ENCODE measurements at places on chromosomes 3 and 15.

DNA sequence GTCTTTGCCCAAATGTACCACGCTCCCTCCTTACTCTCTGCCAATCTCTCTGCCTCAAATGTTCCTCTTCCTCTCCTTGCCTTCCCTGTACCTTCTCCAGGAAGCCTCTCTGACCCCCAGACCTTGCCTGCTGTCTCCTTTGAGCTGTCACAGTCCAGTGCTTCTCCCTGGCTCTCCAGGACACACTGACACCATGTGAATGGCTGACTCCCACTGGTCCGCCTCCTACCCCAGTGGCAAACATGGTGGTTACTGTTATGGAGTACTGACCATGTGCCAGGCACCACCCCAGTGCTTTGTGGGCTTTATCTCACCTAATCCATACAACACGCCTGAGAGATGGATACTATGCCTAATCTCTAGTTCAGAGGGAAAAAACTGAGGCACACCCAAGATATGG is 141.9 kb downstream of the TPRA1 start:
- H3K4me1 ChIP-seq: no peaks in the 10 kb centered on the region
- no peak overlapping the region for H3K4me3 ChIP-seq
- peaks cover 79% of the 10 kb centered on the region for H3K27me3 ChIP-seq
- no peak overlapping the region for H3K27ac ChIP-seq
- no peak for DNase-seq
- no peaks in the 10 kb centered on the region for H3K36me3 ChIP-seq

GRCh38 chr15:51168700-51169099 is 74.0 kb upstream of the TNFAIP8L3 start:
- H3K4me1 ChIP-seq: no peaks in the 10 kb centered on the region
- H3K36me3 ChIP-seq: no peaks in the 10 kb centered on the region

- no peaks in the 10 kb centered on the region for H3K36me3 ChIP-seq
- H3K4me1 ChIP-seq: no peaks in the 10 kb centered on the region
- DNase-seq: no peak
- no peak overlapping the region for H3K27ac ChIP-seq
- H3K27me3 ChIP-seq: no peaks in the 10 kb centered on the region
Observed at GRCh38 chr3:127157171-127157828, 35.6 kb upstream of the PRR23E start.

GRCh38 chr3:11581237-11582190 is 62.2 kb downstream of the VGLL4 start:
- H3K36me3 ChIP-seq: peaks cover 11% of the 10 kb centered on the region
- H3K4me3 ChIP-seq: no peak overlapping the region
- no peak overlapping the region for H3K27ac ChIP-seq
- no peak for DNase-seq

- H3K4me1 ChIP-seq: peaks cover 56% of the 10 kb centered on the region
- no peak overlapping the region for H3K27ac ChIP-seq
- no peak overlapping the region for H3K4me3 ChIP-seq
- H3K36me3 ChIP-seq: peaks cover 15% of the 10 kb centered on the region
- DNase-seq: no peak
Observed at GRCh38 chr15:84731774-84732173, 15.8 kb upstream of the SEC11A start.

- H3K4me3 ChIP-seq: no peak overlapping the region
- DNase-seq: no peak
- no peak overlapping the region for H3K27ac ChIP-seq
Observed at GRCh38 chr3:141992512-141992911, 116.1 kb downstream of the ATP1B3 start.

- H3K4me3 ChIP-seq: no peak overlapping the region
- DNase-seq: no peak
- H3K4me1 ChIP-seq: no peaks in the 10 kb centered on the region
- H3K27me3 ChIP-seq: no peaks in the 10 kb centered on the region
- no peaks in the 10 kb centered on the region for H3K36me3 ChIP-seq
Observed at GRCh38 chr3:72123908-72124441, 339.0 kb upstream of the PROK2 start.

GRCh38 chr15:77224352-77224751 is 153.4 kb upstream of the TSPAN3 start:
- H3K27ac ChIP-seq: no peak overlapping the region
- DNase-seq: no peak
- no peaks in the 10 kb centered on the region for H3K27me3 ChIP-seq

GRCh38 chr3:12369598-12369997 is 80.7 kb downstream of the PPARG start:
- no peaks in the 10 kb centered on the region for H3K4me1 ChIP-seq
- no peak overlapping the region for H3K27ac ChIP-seq
- H3K36me3 ChIP-seq: no peaks in the 10 kb centered on the region
- peaks cover 39% of the 10 kb centered on the region for H3K27me3 ChIP-seq
- no peak overlapping the region for H3K4me3 ChIP-seq
- no peak for DNase-seq

- no peak overlapping the region for H3K4me3 ChIP-seq
- no peak for DNase-seq
- H3K27ac ChIP-seq: no peak overlapping the region
- H3K4me1 ChIP-seq: no peaks in the 10 kb centered on the region
- peaks cover 42% of the 10 kb centered on the region for H3K27me3 ChIP-seq
- peaks cover 3% of the 10 kb centered on the region for H3K36me3 ChIP-seq
Observed at GRCh38 chr3:151751161-151751560, 17.4 kb downstream of the AADACL2 start.

DNA sequence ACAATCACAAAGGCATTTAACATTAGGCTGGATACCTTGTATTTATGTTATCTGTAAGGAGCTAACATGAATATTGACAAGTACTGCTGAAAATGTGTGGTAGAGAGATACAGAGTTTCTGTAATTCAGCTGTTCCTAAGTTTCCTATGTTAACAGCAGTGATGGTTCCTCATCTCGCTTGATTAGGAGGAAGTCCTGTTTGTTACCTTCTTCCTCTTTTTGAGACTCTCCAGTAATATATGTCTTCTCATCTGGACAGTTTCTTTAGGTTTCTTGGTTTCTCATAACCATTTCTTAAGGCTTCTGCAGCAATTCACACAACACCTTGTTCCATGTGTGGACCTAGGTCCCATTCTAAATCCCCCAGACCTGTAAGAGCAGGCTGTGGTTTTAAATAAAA is 11.4 kb upstream of the PEX5L start:
- H3K4me3 ChIP-seq: no peak overlapping the region
- H3K27ac ChIP-seq: no peak overlapping the region
- peaks cover 2% of the 10 kb centered on the region for H3K36me3 ChIP-seq
- no peaks in the 10 kb centered on the region for H3K27me3 ChIP-seq

DNA sequence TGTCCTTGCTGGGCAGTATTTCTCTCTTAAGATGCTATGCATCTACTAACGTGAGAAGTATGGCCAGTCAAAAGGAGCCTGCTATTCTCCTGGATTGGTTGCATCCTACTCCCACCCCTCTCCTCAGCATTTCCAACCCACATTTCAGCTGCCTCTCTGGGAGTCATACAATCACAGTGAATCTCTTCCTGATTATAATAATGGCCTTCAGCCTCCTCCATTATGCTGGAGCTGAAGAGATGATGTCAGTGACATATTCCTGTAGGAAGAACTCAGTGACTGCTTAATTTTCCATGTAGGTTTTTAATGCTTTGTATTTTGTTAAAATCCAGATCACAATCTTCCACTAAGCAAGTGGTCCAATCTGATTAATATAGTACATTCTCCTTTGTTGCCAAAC is 82.7 kb upstream of the SUCLG2 start:
- H3K36me3 ChIP-seq: no peaks in the 10 kb centered on the region
- no peak overlapping the region for H3K4me3 ChIP-seq

DNA sequence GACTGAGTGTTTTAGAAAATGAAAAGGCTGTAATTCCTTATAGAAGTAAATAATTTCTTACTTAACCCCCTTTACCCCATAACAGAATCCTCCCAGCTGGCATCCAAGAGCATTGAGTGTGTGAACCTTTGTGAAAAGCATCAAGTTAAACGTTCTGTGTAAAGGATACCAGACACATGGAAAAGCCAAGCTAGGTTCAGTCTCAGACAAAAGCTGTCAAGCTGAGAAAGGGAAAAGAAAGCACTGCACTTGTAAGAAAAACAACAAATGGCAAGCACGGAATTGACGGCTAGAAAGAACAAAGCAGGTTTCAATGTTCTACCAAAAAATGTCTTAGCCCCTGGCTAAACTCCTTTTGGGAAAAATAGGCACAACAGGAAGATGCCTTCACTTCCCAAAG is 176.5 kb downstream of the FHIT start:
- H3K4me1 ChIP-seq: no peaks in the 10 kb centered on the region
- no peaks in the 10 kb centered on the region for H3K36me3 ChIP-seq
- H3K27ac ChIP-seq: no peak overlapping the region
- H3K4me3 ChIP-seq: no peak overlapping the region

DNA sequence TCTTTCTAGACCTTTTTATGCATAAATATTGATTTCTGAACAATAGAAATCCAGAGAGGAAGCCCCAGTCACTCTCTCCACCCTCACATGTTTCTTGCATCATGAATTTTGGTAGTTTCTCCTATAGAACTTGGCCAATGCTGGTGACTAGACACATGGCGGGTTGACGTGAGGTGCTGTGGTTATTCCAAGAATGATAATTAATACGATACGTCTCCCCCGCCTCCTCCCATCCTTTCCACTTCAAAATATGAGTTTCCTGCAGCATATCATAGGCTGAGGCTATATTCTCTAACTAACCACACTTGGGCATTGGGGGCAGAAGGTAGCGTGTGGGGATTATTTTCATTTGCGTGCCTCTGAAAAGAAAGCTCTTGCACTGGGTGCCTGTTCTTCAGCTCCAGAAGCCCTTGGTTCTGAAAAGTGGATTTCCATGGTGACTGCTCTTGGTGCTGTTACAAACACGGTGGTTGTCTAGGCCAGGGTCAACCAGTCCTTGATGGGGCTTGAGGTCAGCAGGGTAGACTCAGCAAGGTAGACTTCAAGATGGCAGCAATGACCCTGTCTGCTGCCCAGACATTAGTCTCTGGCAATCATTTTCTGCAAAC is 5.3 kb downstream of the TNFSF10 start:
- H3K4me1 ChIP-seq: peaks cover 82% of the 10 kb centered on the region
- H3K4me3 ChIP-seq: peak overlapping the region; percentile 59
- no peaks in the 10 kb centered on the region for H3K27me3 ChIP-seq
- peak overlapping the region; percentile 13 for H3K27ac ChIP-seq

DNA sequence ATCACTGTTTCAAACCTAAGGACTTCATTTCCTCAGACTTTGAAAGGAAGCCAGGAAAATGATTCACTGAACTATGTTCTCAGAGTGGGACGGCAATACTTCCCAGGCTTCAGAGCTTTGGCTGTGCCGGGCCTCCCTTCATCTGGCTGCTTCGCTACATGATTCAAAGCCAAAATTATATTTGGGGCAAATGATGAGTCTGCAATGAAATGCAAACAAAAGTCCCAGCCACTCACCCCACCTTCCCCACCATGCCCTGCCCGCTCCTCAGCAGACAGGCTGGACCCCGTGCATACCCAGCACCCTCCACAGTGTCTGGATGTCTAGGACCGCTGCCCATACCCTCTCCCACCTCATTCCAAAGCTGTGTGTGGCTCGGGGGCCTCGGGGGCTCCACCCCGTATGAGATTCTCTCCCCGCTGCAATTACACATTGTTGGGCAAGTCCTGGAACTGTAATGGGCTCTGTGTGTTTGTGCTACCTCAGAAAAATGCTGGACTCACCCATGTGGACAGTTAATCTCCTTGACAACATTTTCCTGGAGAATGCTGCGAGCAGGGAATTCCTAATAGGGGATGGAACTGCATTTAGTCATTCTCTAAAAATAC is 32.2 kb downstream of the ATP10A start:
- no peak overlapping the region for H3K4me3 ChIP-seq
- no peak for DNase-seq
- H3K27me3 ChIP-seq: no peaks in the 10 kb centered on the region
- peaks cover 2% of the 10 kb centered on the region for H3K36me3 ChIP-seq

GRCh38 chr3:13317596-13318320 is 102.4 kb downstream of the NUP210 start:
- no peak for DNase-seq
- H3K4me1 ChIP-seq: no peaks in the 10 kb centered on the region
- peaks cover 82% of the 10 kb centered on the region for H3K36me3 ChIP-seq
- peak overlapping the region; percentile 78 for H3K27ac ChIP-seq

GRCh38 chr15:25170113-25170731 is 215.4 kb downstream of the SNRPN start:
- H3K4me1 ChIP-seq: no peaks in the 10 kb centered on the region
- H3K4me3 ChIP-seq: no peak overlapping the region
- no peaks in the 10 kb centered on the region for H3K27me3 ChIP-seq
- DNase-seq: peak; percentile 8

GRCh38 chr3:65251375-65251774 is 563.6 kb upstream of the ADAMTS9 start:
- no peak overlapping the region for H3K27ac ChIP-seq
- H3K27me3 ChIP-seq: no peaks in the 10 kb centered on the region
- no peak overlapping the region for H3K4me3 ChIP-seq
- DNase-seq: no peak
- H3K36me3 ChIP-seq: no peaks in the 10 kb centered on the region

DNA sequence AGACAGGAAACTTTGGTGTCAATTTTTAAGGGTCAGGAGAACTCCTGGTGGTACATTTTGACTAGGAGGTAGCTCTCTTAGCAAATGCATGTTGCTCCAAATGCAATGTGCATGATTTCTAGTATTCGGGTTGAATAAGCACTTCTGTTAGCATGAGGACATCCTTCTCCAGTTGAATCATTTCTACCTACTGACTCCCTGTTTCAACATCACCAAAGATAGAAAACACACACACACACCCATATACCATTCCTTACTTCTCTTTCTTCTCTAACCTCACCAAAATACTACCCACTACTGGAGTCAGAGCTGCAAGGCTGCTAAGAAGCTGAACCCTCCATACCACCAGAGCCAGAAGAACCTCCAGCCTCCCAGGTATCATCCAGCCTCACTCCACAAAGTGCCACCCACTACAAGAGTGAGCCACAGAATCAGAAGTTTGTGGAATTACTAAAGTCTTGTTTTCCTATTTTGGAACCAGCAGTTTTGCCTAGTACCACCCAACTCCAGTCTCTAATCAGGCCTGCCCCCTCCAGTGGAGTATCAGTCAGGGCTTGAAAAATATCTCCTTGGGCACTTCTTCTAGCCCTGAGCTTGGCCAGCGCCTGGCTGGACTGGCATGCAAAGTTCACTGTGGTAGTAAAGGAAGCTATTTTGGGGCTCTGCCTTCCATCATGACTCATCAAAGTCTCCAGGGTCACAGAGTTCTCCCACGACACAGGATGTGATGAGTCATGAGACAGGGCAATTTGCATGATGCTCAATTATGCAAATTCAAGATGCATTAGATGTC is 110.3 kb downstream of the CYP19A1 start:
- no peak for DNase-seq
- H3K4me3 ChIP-seq: no peak overlapping the region
- H3K27me3 ChIP-seq: peaks cover 21% of the 10 kb centered on the region
- H3K27ac ChIP-seq: no peak overlapping the region

DNA sequence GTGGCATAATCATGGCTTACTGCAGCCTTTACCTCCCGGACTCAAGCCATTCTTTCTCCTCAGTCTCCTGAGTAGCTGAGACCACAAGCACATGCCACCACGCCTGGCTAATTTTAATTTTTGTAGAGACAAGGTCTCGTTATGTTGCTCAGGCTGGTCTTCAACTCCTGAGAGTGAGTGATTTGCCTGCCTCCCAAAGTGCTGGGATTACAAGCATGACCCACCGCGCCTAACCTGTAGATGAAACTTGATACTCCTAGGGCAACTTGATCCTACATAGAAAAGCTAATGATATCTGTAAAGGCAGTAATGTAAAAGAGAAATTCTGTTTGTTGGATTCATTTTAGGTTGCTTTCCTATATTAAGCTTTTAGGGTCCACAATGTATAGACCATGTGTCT is 391.9 kb upstream of the THRB start:
- H3K27ac ChIP-seq: no peak overlapping the region
- DNase-seq: no peak
- H3K27me3 ChIP-seq: no peaks in the 10 kb centered on the region
- H3K4me3 ChIP-seq: no peak overlapping the region

GRCh38 chr15:48333540-48333939 is 2.3 kb downstream of the DUT start:
- no peak for DNase-seq
- peak overlapping the region; percentile 71 for H3K27ac ChIP-seq
- H3K4me1 ChIP-seq: peaks cover 27% of the 10 kb centered on the region
- no peaks in the 10 kb centered on the region for H3K27me3 ChIP-seq

Measured in central memory CD8-positive, alpha-beta T cell (primary cell).